ENCODE measurements at places on chromosomes 1 and 21. TPM values are rescaled to one million over a fixed set of nuclear protein-coding genes. Genes with fewer than 3 reads are reported as not detected.

OR6N1 gene
- total RNA-seq, result not detected

MYOG gene
- total RNA-seq, result not detected

PRR9 gene
- total RNA-seq, result not detected

DMRTA2 gene
- not detected for total RNA-seq

ZNF648 gene
- not detected for total RNA-seq

GIPC2 gene
- total RNA-seq, result 10.7 TPM

CSF3R gene
- total RNA-seq, result 13.3 TPM

TFF3 gene
- total RNA-seq, result 22.4 TPM

MRPL20 gene
- total RNA-seq, result 103 TPM

CD53 gene
- 70.9 TPM for total RNA-seq

MATN1 gene
- total RNA-seq, result 0.13 TPM

NBPF3 gene
- 12.0 TPM for total RNA-seq

KCNQ4 gene
- total RNA-seq, result 1.2 TPM

RGS13 gene
- total RNA-seq, result 2.1 TPM

PEA15 gene
- 112 TPM for total RNA-seq

DCST1 gene
- total RNA-seq, result not detected

C1orf53 gene
- 8.4 TPM for total RNA-seq

SPRR1B gene
- not detected for total RNA-seq

ANKRD35 gene
- total RNA-seq, result 1.2 TPM

PPOX gene
- total RNA-seq, result 23.6 TPM

ADAM30 gene
- not detected for total RNA-seq

SDF4 gene
- total RNA-seq, result 160 TPM

HCRTR1 gene
- total RNA-seq, result 0.35 TPM

TRIM58 gene
- total RNA-seq, result 0.50 TPM

KCNE2 gene
- not detected for total RNA-seq

KCNJ9 gene
- total RNA-seq, result not detected

SNIP1 gene
- total RNA-seq, result 20.1 TPM

GSTM2 gene
- 47.1 TPM for total RNA-seq

CD247 gene
- 7.7 TPM for total RNA-seq

FCGR3A gene
- total RNA-seq, result 41.7 TPM

LCE1C gene
- not detected for total RNA-seq
